ENCODE measurements at places on chromosomes 7 and 10. TPM values are rescaled to one million over a fixed set of nuclear protein-coding genes. Genes with fewer than 3 reads are reported as not detected.

HECTD2 gene
- total RNA-seq = 10.4 TPM

STOX1 gene
- 0.21 TPM for total RNA-seq

HOXA2 gene
- 1.1 TPM for total RNA-seq

CELF2 gene
- 16.9 TPM for total RNA-seq

CCDC136 gene
- total RNA-seq = 7.1 TPM

INHBA gene
- 76.1 TPM for total RNA-seq

GIMAP5 gene
- total RNA-seq = not detected

FZD1 gene
- 10.1 TPM for total RNA-seq

ELN gene
- total RNA-seq = not detected

VWC2 gene
- under 0.01 TPM for total RNA-seq

SPAG6 gene
- 1.2 TPM for total RNA-seq

FAM20C gene
- total RNA-seq = 39.1 TPM

NKX2-3 gene
- not detected for total RNA-seq

TCAF2 gene
- total RNA-seq = 0.17 TPM

CLCN1 gene
- total RNA-seq = not detected

STEAP2 gene
- 5.2 TPM for total RNA-seq

KLLN gene
- 1.0 TPM for total RNA-seq

TMEM178B gene
- total RNA-seq = 5.5 TPM
